ENCODE measurements at places on chromosomes 16 and 17. TPM values are rescaled to one million over a fixed set of nuclear protein-coding genes. Genes with fewer than 3 reads are reported as not detected.

DNA sequence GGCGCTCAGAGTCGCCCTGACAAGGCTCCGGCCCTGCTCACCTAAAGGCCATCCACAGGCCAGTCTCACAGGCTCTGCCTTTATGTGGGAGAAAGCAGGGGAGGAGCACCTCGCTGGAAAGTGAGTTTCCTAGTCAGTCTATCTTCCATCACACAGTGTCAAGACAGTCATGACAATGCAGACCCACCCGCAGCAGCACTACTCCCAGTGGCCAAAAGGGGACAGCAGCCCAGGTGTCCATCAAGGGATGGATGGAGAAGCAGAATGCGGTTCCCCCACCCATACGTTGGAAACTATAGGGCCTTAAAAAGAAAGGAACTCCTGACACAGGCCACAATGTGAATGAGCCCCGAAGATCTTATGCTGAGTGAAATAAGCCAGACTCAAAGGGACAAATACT is 226.8 kb downstream of the ENGASE start:
- no peak for DNase-seq

DNA sequence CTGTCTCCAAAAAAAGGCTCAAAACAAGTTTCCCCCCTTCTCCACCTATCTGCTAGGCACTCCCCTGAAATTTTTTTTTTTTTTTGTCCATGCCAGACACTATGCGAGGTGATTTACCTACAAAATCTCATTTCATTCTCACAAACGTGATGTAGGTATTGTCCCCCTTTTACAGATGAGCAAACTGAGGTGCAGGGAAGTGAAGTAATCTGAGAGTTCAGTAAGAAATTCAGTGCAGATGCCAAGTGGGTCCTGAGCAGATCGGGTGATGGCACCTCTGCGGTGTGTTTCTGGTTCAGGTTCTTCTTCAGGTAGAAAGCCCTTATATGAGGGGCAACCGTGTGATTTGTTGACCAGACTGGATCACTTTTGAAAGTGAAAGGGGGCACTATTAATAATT is 9.7 kb downstream of the TBKBP1 start:
- DNase-seq, result no peak

- DNase-seq, result no peak
Measured at GRCh38 chr16:69471121-69471520, 46.7 kb downstream of the CYB5B start.

GRCh38 chr16:81220349-81220748 is 18.1 kb upstream of the BCO1 start:
- no peak for DNase-seq

DNA sequence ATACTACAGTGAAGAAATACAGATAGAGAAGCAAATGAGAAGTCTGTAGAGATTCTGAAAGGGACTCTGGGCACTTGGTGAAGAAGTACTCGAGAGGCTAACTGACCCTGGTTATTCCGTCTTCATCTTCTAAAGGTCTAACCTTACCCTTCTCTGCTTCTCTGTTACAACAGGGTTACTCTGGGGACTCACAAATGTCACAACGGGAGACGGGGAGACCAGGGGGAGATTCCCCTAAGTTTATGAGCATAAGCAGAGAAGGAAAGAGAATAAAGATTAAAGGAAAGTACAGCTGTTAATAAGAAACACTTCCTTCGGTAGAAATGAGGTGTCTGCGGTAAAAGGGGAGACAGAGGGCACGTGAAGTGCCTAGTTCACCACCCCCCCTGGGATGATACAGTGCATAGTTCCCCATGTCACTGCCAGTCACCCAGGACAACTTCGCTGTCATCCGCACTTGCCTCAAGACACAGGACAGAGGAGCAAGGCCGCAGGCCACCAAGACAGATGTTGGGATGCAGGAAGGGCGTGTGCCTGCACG is 75.2 kb upstream of the TRAP1 start:
- DNase-seq, result no peak

DNA sequence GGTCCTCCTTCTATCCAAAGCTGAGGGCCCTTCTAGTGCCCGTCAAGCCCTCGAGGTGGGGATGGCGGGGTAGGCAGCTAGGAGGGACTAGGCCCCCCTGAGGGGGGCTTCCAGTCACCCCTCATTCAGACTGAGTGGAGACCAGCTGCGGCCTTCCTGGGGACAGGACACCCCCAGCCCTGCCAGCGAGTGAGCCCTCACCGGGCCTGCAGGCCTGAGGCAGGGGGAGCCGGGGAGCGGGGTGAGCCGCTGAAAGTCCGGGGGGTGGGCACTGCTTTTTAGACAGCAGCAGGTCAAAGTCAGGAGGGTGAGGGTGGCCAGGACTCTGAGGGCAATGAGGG is 8.7 kb upstream of the KREMEN2 start:
- DNase-seq, result no peak

DNA sequence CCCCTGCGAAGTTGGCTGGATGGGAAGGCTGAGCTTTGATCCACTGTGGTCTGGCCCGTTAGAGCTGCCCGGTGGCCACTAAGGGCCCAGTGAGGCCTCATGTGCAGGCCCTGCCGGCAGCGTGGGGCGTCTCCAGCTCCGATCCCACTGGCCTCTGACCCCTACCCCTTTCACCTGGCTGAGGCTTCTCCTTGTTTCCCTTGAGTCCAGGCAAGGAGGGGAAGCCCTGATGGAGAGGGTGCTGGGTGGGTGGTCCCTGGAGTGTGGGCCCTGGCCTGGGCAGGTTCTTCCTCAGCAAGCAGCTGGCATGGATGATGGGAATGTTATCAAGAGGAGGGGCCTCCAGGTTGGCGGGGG is 356.8 kb downstream of the SEC14L1 start:
- DNase-seq, result no peak

GRCh38 chr16:58098207-58099096 is 30.7 kb downstream of the CFAP20 start:
- DNase-seq, result no peak

- no peak for DNase-seq
Measured at GRCh38 chr17:82765371-82765770, 13.5 kb downstream of the TBCD start.

GRCh38 chr17:18006495-18007239 is 32.3 kb downstream of the ATPAF2 start:
- no peak for DNase-seq

DNA sequence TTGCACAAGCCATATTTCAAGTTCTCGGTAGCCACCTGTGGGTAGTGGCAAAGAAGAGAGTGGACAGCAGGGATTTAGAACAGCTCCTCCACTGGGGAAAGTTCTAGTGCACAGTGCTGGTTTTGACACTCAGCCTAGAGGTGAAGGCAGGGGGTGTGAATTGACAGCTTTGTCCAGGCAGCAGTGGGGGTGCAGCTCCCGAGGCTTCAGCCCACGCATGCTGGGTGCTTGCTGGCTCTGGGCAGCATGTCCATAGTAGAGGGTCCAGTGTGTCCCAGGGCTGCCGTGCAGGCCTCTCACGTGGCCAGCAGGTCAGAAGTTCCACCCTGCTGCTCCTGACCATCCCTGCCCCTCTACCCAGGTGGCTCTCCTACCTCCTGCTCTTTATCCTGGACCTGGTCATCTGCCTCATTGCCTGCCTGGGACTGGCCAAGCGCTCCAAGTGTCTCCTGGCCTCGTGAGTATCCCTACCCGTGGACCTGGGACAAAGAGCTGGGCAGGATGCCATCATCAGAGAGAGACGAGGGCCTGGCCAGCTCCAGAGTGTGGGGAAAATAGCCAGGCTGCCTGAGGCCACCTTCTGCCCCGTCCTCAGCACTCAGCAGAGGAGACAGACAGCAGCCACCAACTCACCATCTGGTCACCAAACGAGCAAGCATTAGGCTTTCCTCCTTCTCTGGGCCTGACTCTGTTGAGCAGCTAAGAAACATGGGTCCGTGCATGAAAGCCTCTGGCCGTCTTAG is 29.8 kb downstream of the TTYH2 start:
- DNase-seq, result no peak

- DNase-seq, result no peak
Measured at GRCh38 chr16:58843675-58844074, 109.6 kb upstream of the GOT2 start.

GRCh38 chr17:6070913-6071511 is 833 bp downstream of the WSCD1 start:
- no peak for DNase-seq

DNA sequence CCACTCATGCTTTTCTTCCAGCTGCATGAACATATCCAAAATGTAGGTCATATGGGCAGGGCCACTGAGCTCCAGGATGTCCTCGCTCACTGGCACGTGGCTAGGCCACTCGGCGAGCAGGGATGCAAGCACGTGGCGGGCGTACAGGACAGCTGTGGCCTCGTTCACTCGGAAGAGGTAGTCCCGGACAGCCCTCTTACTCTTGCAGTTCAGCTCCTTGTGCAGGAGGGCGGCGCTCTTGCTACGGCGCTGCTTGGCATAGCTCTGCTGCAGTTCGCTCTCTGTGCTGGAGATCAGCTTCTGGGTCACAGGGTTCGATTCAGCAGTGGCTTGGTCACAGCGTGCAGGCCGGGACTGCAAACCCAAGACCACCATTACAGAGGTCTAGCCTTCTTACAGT is 53.1 kb upstream of the ATP2A3 start:
- no peak for DNase-seq

- no peak for DNase-seq
Measured at GRCh38 chr17:15442311-15443180, 24.9 kb downstream of the CDRT4 start.

DNA sequence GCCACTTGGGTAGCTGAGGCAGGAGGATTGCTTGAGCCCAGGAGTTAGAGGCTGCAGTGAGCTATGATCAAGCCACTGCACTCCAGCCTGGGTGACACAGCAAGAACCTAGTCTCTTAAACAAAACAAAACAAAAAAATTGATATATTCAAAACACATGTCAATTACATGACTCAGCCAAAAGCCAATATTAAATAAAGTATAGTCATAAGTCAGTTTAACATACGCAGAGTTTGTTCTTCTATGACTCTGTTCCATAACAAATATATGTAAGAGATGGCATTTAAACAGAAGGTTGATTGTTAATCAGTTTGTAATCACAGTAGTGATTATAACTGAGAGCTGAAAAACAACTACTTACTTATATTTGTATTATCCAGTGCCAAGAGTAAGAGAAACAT is 106.5 kb downstream of the CDH8 start:
- DNase-seq, result no peak

DNA sequence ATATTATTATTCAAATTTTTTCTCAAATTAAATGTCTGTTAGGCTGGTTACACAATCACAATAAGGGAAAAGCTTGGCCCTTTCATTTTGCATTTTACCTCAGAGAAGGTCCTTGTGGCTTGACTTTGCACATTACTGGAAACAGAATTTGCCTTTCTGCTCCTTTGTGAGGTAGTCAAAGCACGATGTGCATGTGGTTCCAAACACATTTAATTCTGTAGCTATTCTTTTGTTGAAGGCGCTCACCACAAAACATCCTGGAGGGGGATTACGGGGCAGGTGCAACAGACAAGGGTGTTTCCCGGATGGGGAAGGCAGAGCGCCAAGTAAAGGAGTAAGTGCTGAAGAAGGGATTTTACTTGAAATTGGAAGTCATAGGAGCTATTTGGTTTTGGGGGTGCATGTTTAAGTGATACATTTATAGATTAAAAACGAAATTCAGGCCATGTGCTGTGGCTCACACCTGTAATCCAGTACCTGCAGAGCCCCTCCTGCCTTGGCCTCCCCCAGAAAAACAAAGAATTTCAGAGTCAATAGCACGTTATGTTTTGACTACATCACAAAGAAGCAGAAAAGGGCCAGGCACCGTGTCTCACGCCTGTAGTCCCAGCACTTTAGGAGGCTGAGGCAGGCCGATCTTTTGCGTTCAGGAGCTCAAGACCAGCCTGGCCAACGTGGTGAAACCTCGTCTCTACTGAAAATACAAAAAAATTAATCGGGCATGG is 31.2 kb upstream of the TENT4B start:
- peak; percentile 60 for DNase-seq

- DNase-seq, result no peak
Measured at GRCh38 chr16:23952128-23952970, 116.6 kb downstream of the PRKCB start.

GRCh38 chr17:53313746-53314145 is 509.0 kb upstream of the KIF2B start:
- no peak for DNase-seq

GRCh38 chr16:29975134-29975538 is 1.5 kb downstream of the TAOK2 start:
- no peak for DNase-seq

GRCh38 chr17:45313421-45313771 is 3.4 kb downstream of the MAP3K14 start:
- no peak for DNase-seq

- no peak for DNase-seq
Measured at GRCh38 chr16:22635357-22635761, 124.7 kb downstream of the NPIPB5 start.

DNA sequence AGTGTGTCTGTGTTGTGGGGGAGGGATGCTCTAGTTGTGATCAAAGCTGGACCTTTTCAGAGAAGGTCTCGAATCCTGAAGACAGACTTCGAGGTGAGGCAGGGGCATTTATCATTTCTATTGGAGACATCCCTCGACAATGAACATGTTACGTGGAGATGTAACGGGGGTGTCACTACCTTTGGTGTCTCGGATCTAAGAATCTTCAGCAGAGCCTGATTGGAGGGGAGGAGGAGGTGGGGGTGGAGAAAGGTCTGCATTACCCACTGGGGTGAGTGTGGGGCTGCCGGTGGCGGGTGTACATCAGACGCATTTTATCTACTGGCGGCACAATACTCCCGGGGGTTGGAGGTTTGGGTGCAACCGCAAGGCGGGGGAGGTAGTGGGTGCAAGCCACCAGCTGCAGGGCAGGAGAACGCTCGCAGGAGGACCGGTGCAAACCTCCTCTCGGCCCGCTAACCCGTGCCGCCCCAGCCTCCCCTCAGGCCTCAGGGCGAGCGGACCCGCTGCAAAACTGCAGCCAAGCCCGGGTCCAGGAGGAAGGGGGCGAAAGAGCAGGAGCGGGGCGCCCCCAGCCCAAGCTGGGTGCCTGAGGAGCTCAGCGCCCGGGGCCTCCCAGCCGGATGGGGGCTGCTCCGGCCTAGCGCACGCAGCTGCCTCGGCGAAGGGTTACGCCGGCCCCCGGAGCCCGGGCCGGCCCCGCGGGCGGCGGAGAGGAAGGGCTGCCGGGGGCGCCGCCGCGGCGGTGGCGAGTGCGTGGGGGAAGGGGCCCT is 735 bp downstream of the ZNF652 start:
- peak; percentile 92 for DNase-seq

GRCh38 chr16:10180771-10181163 is 1.5 kb downstream of the GRIN2A start:
- peak; percentile 10 for DNase-seq

Gene SNX20
- total RNA-seq, result 83.9 TPM

Gene ARL4D
- total RNA-seq, result 2.2 TPM

Gene AANAT
- total RNA-seq, result not detected

Gene SYCE1L
- total RNA-seq, result 11.1 TPM

Gene VAT1L
- not detected for total RNA-seq

Gene CEMP1
- 0.17 TPM for total RNA-seq

Gene C16orf89
- total RNA-seq, result not detected

Gene NTN1
- total RNA-seq, result 0.02 TPM

Data from activated CD4-positive, alpha-beta T cell treated with anti-CD3 and anti-CD28 coated beads, Interleukin-2, amount 10 ng/mL, durations not matched to agents 7 days and 5 days (primary cell).